ENCODE measurements at places on chromosomes 11 and 22. TPM values are rescaled to one million over a fixed set of nuclear protein-coding genes. Genes with fewer than 3 reads are reported as not detected.

The LRRC74B gene
- not detected for total RNA-seq

The NAALAD2 gene
- 0.29 TPM for total RNA-seq

The C11orf91 gene
- not detected for total RNA-seq

The TBX10 gene
- not detected for total RNA-seq

The RHOD gene
- 7.6 TPM for total RNA-seq

The ZP1 gene
- total RNA-seq, result 0.14 TPM

The APOA4 gene
- not detected for total RNA-seq

The OR5L2 gene
- total RNA-seq, result not detected

The SLC22A25 gene
- not detected for total RNA-seq

The GDPD4 gene
- total RNA-seq, result 0.44 TPM

The ASCC2 gene
- total RNA-seq, result 39.2 TPM

The TRIM34 gene
- total RNA-seq, result 4.4 TPM

The PDGFD gene
- total RNA-seq, result 1.7 TPM

The SCUBE1 gene
- not detected for total RNA-seq

The ANGPTL5 gene
- total RNA-seq, result not detected

The SLC25A18 gene
- total RNA-seq, result under 0.01 TPM

The SHANK2 gene
- total RNA-seq, result 1.6 TPM

The CREB3L1 gene
- 68.6 TPM for total RNA-seq

The FADS2 gene
- total RNA-seq, result 385 TPM

The MRPL17 gene
- 42.2 TPM for total RNA-seq

The MLC1 gene
- total RNA-seq, result under 0.01 TPM

The PNPLA5 gene
- total RNA-seq, result not detected

The CTTN gene
- total RNA-seq, result 476 TPM

The HOATZ gene
- total RNA-seq, result not detected

The H19 gene
- 5.2 TPM for total RNA-seq

The CELSR1 gene
- total RNA-seq, result under 0.01 TPM

The MRGPRE gene
- not detected for total RNA-seq

The C22orf15 gene
- 0.86 TPM for total RNA-seq

The CKAP5 gene
- total RNA-seq, result 106 TPM

The FGF19 gene
- total RNA-seq, result not detected

The GSTT2B gene
- total RNA-seq, result 12.3 TPM

The NEAT1 gene
- total RNA-seq, result 308 TPM

The BACE1 gene
- 32.6 TPM for total RNA-seq

The MYOD1 gene
- total RNA-seq, result not detected

The SORL1 gene
- total RNA-seq, result 1.6 TPM

The ZDHHC8 gene
- 16.0 TPM for total RNA-seq

The CABP4 gene
- not detected for total RNA-seq

The LYVE1 gene
- total RNA-seq, result not detected

The HPX gene
- 0.14 TPM for total RNA-seq

The OR6A2 gene
- total RNA-seq, result 0.57 TPM

The TRMT112 gene
- 197 TPM for total RNA-seq

The OR4D11 gene
- not detected for total RNA-seq

The TST gene
- total RNA-seq, result 34.4 TPM

The OR2AG2 gene
- 1.6 TPM for total RNA-seq

The OR5D13 gene
- not detected for total RNA-seq

Measured in placental pericyte (primary cell).